Astrocyte of the cerebellum (primary cell): ENCODE measurements at places on chromosomes 12 and 14.

- DNase-seq = no peak
Measured at GRCh38 chr12:52849511-52849910, 717 bp upstream of the KRT78 start.

DNA sequence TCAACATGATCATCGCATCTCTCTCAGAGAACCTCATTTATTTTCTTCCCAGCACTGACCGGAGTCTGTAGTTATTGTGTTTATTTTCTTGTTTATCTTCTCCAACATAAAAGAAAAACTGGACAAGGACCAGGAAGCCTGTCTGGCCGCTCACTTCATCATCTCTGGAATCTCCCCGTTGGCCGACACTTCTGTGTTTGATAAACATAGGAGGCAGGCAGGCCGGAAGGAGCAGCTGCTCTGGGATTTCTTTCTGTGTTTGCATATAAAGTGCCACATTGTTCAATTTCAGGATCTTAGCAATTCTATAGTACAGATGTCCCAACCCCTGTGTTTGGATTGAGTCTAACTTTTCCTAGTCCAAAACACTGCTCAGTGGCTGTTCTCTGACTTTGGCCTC, 53.3 kb downstream of the ACACB start:
- no peak for DNase-seq

- peak; percentile 68 for DNase-seq
Measured at GRCh38 chr12:56221232-56221756, 428 bp downstream of the RNF41 start.

DNA sequence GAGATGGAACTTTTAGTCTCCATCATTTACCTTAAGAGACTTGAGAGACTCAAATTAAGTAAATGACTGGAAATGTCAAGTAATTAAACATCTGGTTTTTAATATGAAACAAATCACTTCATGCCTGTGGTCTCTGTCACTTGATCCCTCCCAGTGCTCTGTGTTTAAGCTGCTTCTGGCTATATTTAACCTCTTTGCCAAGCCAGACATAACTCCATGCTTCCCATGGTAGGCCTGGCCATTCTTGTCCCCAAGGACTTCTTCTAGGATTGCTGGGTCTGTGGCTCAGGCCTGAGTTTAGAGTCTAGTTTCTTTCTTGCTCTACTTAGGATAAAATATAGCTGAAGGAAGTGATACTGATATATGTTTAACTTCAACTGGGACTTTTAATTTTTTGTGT, 1013.6 kb downstream of the FLRT2 start:
- no peak for DNase-seq

GRCh38 chr12:52087961-52088820, 8.7 kb downstream of the SMIM41 start:
- no peak for DNase-seq

DNA sequence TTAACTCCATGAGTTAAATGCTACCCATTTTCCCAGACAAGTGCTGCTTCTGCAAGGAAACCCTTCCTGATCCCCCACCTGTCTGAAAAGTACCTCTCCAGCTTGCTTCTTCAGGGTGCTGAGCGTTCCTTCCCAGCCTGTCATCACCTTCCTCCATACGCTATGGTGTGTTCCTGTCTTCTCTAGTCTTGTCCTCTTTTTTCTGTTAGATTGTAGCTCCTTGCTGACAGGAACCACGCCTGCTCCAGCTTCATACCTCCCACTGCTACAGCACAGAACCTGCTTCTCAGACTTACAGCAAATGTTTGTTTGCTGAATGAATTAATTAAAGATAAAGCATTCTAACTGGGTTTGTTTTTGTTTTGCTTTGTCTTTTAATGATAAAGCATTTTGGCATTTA, 39.1 kb downstream of the ERH start:
- no peak for DNase-seq

- DNase-seq = no peak
Measured at GRCh38 chr12:76057326-76057725, 25.8 kb upstream of the PHLDA1 start.

- DNase-seq = no peak
Measured at GRCh38 chr14:32728526-32728925, 210.2 kb upstream of the NPAS3 start.

DNA sequence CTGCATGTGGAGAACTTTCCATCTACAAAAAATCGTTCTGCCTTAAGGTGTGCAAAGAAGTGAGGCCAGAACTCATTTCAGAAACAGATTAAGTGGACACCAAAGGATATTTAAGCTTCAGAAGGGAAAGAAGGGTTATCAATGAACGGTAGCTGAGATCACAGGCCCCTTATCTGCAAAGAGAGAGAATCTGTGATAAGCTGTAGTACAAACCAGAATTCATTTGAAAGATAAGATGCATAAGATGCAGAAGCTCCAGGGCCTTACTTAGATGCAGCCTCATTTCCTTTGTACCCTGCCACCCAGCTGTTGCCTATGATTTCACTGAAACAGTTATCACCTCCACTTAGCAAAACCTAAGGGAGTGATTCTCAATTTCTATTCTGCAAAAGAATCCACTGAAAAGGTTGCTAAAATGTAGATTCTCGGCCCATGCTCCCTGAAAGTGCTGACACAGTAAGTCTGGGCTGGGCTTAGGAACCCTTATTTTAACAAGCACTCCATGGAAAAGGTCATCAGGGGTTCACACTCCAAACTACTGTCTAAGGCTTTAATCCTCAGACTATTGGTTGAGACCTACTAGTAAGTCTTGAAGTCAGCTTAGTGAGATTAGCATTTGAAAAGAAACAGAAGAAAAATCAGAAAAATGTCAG, 64.8 kb downstream of the HELB start:
- DNase-seq = no peak

DNA sequence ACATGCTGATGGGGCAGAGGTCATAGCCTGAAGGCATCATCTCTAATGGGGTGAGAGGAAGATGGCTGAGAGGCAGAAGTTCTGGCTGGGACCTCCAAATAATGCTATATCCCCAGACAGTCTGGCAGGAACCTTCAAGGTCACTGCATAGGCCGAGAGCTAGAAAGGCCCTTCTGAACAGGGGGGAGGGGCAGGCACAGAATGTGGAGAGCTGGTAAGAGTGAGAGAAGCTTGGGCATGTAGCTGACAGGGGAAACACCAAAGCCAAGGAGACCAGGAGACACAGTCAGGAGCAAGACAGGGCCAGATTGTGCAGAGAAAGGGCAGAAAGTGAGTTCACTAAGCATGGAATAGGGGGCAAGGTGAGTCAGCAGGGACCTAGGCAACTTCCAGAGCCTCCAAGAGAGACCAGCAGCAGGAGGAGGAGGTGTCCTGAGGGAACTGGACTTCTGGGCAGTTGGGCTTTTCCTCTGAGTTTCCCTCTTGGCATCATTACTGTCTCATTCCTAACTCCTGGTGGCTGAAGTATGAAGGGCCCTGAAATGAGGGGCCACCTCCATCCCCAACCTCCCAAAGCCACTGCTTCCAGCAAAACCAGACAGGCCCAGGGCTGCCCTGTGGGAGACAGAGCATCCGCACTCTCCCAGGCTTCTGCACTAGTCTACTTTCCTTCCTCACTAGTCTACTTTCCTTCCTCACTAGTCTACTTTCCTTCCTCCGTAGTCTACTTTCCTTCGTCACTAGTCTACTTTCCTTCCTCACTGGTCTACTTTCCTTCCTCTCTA, 17.1 kb downstream of the ANO2 start:
- DNase-seq = no peak

DNA sequence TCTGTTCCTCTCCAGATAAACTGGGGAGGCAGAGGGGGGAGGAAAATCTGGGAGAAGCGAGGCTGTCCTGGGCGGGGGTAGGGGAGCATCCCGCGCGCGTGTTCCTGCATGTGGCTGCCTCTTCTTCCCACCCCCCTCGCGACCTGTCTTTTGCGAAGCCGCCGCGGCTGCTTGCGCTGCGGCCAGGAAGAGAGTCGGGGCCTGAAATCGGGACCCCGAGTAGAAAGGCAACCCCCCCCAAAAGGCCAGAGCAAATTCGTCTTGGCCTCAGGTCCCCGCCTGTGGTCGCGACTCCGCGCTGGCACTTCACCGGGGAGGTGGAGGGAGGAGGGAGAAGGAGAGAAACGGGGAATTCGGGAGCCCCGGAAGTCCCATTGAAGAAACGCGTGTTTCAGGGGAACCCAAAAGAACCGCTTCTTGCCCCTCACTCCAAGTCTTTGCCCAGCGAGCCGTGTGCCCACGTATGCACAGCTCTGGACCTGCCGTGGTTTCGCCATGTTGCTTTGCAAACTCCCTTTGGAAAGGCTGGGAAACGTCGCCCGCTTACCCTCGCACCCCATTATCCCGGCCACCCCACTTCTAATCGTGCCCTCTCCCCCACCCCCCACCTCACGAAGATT, 944 bp downstream of the CCND2 start:
- no peak for DNase-seq

- no peak for DNase-seq
Measured at GRCh38 chr14:103068351-103069073, 11.2 kb upstream of the CDC42BPB start.

- DNase-seq = no peak
Measured at GRCh38 chr12:125276567-125276966, 211.3 kb downstream of the AACS start.

DNA sequence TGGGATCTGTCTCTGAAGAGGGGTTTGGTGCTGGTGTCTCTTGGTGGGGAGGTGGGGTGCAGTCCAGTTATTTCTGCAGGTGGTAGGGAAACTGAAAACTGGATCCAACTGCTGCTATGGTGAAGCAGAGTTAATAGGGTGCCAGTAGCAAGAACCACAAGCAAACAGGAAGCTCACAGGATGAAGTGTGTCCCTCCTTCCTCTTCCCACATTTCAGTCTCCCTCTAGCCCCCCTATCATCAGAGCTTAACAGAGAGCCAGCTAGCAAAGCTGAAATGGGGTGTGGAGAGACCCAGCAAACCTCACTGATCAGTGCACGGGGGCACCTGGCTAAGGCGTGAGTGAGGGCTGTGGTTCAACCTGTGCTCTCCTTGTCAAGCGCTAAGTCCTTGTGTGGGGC, 69.1 kb upstream of the C12orf71 start:
- DNase-seq = no peak

GRCh38 chr14:81157431-81157830, 63.3 kb downstream of the GTF2A1 start:
- DNase-seq = no peak

DNA sequence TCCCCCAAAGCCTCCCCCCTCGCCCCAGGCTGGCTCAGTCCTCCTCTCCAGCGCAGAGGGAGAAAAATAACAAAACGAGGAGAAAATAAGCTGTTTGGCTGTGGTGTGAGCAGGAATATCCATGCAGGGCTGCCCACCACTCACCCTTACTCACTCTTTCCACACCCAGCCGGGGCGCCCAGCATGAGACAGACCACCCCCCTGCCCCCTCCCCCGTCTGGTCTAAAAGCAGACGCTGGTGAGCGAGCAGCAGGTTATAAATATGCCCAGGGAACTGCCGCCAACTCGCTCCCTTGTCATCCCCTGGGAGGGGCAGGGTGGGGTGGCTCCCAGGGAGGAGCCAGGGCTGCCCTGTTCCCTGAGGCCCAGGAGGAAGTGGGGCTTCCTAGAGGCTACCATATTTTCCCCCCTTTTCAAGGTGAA, 7.4 kb downstream of the WNT1 start:
- DNase-seq = no peak

DNA sequence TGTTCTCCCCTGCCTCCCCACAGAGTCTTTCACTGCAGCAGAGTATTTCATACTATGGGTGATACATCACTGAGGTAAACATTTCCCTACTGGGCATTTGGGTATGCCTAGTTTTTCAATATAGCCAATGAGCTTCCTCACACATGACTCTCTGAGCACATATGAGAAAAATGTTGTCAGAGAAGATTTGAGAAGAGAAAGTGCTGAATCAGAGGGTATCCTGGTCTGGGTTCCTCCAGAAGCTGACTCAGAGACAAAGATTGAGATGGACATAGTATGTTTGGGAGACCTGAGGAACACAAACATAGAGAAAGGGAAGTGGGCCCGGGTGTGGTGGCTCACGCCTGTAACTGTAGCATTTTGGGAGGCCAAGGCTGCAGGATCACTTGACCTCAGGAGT, 12.6 kb downstream of the SLC8B1 start:
- no peak for DNase-seq

- DNase-seq = no peak
Measured at GRCh38 chr12:7150841-7151240, 20.7 kb downstream of the CLSTN3 start.

GRCh38 chr12:49674318-49674981, 32.8 kb downstream of the FMNL3 start:
- DNase-seq = peak; percentile 24

GRCh38 chr12:46384451-46385309, 12.1 kb upstream of the SLC38A2 start:
- DNase-seq = no peak

- DNase-seq = no peak
Measured at GRCh38 chr14:92040431-92041051, 682 bp upstream of the TRIP11 start.

DNA sequence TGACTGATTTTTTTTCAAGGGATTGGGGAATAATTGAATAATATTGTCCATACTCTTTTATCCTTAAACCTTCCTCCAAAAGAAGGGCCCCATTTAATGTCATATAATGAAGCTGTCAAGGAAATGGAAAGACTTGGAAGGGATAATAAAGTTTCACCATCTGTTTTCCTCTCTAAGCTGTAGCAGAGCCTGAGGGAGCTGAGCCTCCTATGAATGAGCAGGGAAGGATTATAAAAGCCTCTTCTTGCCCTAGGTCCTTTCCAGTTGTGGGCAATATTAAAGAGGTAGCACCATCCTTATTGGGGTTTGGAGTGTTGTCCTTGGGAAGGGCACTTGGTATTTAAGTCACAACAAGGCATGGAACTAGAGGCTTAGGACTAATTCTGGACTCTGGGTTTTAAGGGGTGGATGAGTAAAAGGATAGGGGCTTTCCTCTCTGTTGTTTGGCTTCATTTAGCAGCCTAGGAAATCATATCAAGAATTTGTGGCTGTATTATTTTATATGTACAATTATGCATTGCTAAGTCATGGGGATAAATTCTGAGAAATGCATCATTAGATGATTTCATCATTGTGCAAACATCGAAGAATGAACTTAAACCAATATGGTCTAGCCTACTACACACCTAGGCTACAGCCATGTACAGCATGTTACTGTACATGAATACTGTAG, 408.5 kb upstream of the DCN start:
- DNase-seq = no peak

GRCh38 chr12:131264635-131265034, 310.9 kb downstream of the ADGRD1 start:
- DNase-seq = no peak

DNA sequence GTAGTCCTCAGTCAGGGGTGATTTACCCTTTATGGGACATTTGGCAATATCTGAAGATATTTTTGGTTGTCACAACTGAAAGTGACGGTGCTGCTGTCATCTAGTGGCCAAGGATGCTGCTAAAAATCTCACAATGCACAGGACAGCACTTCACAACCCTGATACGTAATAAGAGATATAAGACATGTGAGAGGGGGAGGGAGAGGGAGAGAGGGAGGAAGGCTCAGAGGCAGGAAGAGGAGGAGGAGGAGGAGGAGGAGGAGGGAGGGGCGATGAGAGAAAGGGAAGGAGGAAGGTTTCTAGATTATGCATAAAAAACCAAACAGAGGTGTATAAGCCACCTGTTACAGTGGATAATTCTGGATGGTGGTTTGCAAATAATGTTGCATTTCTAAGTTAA, 14.3 kb downstream of the MYL2 start:
- DNase-seq = no peak
